NCI-H1417 treated with DMSO at 0.1 percent for 48 hours (cell line): ENCODE measurements at places on chromosomes 4 and X.

- DNase-seq = no peak
Measured at GRCh38 chr4:336099-336892, 1.3 kb upstream of the ZNF141 start.

DNA sequence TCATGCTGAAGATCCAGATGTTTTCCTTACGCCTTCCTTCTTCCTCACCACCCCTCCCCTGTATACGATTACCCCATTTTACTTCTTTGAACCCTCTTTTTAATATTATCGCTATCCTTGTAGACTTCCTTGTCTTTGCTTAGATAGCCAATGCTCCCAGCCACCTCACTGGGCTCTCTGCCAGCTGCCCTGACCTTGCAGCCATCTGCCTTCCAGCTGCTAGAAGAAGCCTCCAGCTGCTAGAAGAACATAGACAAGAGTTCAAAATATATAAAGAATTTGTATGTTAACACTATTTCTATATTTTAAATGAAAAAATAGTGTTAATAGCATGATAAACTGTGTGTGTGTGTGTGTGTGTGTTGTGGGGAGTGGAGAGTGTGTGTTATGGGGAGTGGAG is 374.7 kb downstream of the ANKRD50 start:
- DNase-seq = no peak

GRCh38 chr4:188484256-188484655 is 345.0 kb downstream of the TRIML1 start:
- DNase-seq = no peak

GRCh38 chr4:174406383-174406782 is 115.9 kb downstream of the HPGD start:
- DNase-seq = no peak

- DNase-seq = no peak
Measured at GRCh38 chr4:22635692-22636091, 57.0 kb upstream of the GBA3 start.
